ENCODE measurements at places on chromosomes 11 and 22.

DNA sequence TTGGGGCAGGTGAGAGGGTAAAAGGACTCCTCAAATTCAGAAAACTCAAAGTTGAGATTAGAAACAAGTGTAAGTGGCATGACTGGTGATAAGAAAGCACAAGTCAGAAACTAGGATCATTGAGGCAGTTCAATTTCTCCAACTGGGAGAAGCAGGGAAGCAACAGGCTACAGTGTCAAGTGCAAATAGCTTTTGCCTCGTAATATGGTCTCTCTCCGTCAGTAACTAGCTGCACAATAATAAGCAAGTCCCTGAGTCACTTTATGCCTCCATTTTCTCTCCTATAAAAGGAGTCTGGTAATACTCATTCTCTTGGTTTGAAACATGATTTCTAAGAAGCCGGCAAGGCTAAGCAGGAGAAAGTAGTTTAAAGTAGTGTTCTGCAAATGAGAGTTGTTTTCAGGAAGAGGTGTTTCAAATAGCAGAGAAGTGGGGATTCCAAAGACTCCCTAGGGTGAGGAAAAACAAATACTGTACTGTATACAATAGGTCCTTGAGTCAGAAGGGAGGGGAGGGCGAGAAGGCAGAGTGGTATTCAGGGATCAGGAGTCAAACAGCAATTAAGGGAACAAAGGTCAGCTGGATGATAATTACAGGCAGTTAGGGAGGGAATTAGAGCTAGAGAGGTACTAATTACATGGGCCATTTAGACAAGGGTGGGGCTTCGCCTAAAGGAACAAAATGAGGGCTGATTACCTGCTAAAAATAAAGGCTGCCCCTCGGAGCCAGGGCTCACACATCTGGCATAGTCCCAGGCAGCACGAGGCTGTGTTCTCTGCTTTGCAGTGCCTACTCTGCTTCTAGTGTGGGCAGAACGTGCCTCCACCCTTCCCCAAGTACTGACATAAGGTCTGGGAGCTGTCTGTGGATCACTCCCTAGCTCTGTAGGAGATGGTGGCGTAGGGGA lies 96.0 kb upstream of the BDNF start:
- no peak for DNase-seq

DNA sequence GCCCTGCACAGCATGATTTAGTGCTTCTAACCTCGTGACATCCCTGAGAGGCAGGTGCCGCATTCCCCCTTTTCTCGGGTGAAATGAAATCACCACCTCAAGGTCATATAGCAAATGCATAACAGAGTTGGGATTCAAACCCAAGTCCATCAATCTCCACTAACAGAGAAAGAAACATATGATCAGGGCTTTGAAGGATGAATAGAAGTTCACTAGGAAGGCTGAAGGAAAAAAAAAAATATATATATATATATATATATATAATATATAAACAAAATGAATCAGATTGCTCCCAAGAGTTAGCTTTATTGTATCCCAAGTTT lies 12.1 kb upstream of the ARHGEF17 start:
- DNase-seq = no peak

DNA sequence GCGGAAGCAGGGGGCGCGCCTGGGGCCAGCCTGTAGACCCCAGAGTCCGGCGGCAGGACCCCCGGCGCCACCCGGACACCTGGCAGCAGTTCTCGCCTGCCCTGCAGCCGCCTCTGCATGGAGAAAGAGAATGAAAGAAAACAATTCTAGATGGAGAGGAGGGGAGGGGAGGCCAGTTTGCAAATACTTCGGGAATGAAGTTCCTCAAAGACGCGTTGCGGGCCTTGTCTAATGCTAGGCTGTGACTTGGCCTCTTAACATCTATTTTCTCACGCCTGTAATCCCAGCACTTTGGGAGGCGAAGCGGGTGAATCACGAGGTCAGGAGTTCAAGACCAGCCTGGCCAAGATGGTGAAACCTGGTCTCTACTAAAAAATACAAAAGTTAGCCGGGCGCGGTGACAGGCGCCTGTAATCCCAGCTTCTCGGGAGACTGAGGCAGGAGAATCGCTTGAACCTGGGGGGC lies 2.1 kb upstream of the BARX2 start:
- no peak for DNase-seq

DNA sequence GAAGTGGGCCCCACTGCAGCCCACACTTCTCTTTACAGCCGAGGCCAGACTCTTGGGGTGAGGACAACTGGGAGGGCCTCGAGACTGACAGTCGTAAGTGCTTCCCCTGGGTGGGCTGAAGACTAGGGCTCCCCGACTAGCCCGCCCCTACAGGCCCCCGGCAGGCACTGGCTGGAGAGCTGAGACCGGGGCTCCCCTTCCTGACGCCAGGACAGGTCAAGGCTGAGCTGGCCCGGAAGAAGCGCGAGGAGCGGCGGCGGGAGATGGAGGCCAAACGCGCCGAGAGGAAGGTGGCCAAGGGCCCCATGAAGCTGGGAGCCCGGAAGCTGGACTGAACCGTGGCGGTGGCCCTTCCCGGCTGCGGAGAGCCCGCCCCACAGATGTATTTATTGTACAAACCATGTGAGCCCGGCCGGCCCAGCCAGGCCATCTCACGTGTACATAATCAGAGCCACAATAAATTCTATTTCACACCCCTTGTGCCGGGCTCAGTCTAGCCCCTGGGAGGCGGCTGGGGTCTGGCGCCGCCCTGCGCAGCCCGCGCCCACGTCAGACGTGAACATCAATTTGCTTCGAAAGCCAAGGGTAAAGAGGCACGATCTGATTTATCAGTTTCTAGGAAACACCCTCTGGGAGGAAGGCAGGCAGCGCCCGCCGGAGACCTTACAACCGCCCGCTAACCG lies 13.5 kb downstream of the SCYL1 start:
- no peak for DNase-seq

- DNase-seq = no peak
Observed at GRCh38 chr22:17772958-17773605, 1.2 kb downstream of the BID start.

- peak; percentile 15 for DNase-seq
Observed at GRCh38 chr22:26168330-26168851, 871 bp upstream of the SEZ6L start.

DNA sequence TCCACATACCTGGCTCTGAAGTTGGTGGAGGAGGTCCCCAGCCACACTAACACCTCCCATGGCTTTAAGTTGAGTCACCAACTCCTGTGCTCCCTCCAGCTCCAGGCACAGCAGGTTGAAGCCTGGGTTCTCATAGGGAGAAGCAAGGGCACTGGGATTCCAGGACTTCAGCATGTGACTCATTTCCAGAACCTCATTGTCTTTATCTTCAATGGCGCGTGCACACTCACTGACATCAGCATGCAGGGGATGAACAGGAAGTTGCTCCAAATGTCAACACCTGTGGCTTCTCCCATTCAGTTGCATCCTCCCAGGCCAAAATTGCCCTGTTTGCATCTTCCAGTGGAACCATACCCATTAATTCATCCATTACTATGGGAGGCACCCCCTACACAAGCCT lies 5.8 kb upstream of the UBQLNL start:
- DNase-seq = no peak

DNA sequence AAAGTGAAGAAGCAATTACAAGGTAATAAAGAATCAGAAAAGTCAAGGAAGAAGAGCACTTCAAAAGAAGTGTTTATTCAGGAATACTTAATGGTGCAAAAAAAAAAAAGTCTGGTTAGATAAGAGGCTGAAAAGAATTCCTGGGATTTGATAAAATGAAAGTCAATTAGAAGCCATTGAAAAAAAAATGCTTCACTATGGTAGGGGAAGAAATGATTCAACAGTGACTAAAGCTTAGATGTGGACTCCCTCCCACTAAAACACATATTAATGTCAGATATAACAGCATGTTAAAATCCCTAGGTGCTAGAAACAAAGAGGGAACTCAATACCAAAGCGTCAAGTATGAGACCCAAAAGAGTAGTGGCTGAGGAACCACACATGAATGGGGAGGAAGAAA lies 335.3 kb upstream of the PITPNB start:
- no peak for DNase-seq

DNA sequence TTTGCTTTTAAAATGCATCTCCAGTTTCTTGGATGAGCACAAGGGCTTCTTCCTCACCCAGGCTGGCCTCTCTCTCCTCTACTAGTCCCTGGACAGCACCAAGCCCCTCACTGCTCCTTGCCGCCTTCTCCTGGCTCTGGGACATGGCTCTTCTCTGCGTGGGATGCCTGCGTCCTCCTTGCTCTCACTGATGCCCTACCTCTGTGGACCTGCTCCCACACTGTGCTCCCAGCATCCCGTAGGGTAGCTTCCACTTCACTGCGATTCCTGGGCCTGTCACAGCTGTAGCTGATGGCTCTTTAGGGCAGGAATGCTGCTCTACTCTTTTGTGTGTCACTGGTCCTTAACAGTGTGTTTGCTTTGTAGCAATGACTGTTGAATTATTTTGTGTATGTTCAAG lies 136.3 kb downstream of the SNX19 start:
- DNase-seq = no peak

GRCh38 chr11:6022956-6023355 lies 7.6 kb downstream of the OR56A1 start:
- peak; percentile 50 for DNase-seq

DNA sequence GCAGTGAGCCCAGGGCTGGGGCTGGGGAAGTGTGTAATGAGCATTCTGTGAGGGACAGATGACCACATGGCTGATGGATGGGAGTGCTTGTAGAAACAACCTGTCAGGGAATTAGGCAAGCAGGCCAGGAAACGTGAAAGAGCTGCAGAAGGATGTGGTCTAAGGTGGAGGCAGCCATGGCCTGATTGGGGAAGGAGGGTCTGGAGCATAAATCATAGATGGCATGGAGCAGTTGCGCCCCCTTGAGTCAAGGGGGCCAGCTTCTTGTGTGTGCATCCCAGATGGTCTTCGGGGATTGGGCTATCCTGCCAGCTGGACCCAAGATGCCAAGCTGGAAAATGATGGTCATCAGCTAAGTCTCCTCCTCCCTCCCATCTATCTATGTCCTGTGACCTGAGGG lies 119.4 kb upstream of the CLPB start:
- no peak for DNase-seq

GRCh38 chr11:19191530-19192169 lies 10.1 kb downstream of the CSRP3 start:
- DNase-seq = no peak

DNA sequence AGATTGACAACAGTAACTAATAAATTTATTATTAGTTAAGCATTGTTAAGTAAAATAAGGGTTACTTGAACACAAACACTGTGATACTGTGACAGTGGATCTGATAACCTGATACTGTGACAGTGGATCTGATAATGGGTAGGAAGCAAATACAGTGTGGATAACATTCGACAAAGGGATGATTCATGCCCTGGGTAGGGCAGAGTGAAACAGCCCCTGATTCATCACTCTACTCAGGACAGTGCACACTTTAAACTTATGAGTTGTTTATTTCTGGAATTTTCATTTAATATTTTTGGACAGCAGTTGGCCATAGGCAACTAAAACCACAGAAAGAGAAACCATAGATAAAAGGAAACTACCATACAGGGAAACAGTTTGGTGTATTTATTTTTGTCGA lies 60.8 kb upstream of the CTSC start:
- DNase-seq = no peak

DNA sequence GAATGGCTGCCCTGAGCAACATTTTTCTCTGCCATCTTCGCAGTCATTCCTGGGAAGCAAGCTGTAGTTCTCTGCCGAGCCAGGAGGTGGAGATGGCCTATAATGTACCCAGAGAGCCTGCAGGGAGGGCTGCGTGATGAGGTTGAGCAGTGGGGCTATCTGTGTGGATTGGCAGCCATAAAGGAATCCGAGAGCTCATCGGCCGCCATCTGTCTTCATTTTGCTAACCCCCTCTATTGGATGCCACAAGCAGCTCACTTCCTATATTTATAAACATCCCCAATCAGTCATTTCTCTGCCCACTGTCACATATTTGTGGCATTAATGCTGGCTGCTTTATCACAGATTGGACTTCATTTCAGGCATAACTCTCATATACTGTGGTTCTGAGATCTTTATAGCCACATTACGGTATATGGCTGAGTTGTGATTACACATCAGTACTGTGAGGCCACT lies 209.5 kb downstream of the NTM start:
- DNase-seq = no peak

GRCh38 chr11:12121011-12121410 lies 10.6 kb downstream of the MICAL2 start:
- DNase-seq = no peak

DNA sequence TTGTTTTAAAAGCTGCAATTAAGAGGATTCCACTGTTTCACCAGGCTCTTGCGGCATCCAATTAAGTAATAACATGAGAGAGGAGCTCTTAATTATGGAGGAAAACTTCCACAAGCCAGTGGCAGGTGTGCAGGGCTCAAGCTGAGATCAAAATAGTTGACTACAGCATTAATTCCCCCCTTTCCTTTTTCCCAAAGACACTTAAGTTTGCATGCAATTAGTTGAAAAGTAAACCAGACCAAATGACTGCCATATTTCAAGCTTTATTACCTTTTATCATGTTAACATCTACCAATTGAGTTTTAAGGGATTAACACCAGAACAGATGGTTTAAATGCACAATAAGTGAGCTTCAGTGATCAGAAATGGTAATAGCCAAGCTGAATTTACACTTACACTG lies 32.1 kb downstream of the FAM168A start:
- no peak for DNase-seq

Data from NCI-H510A treated with DMSO at 0.1 percent for 48 hours (cell line).